ENCODE measurements at places on chromosomes 2 and 18.
A peak's percentile ranks its signal among the peaks of the same experiment; 100 is the strongest.

DNA sequence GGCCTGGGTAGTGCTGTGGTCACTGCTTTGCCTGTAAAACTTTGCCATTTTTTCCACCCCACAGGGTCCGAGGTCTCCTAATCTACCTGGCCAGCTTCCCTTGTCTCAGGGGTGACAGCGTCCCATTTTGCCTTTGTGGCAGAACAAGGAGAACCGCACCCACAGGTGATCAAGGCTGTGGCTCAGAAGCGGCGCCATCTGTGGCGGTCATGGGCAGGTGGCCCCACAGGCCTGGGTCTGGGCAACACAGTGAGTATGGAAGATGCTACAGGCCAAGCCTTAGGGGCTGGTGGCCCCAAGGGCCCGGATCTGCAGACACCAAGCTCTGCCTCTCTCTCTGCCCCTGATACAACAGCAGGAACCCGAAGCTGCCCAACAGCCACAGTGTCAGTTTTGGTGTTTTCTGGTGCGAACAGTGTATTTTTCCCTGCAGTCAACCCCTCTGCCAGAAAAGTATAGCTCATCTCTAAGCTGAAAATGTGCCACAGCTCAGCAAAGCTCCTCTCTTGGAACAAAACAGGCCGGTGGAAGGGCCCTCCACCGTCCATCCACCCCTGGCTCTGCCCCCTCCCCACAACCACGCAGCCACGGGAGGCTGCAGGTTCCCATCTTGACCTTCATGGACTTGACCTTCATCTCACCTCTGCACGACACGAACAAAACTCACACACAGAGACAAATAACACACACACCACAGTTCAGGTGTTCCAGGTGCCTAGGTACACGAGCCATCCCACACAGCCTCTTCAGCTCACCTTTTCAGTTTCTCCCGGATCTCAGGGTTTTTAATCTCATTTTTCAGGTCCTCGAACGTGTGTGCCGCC is 96.7 kb downstream of the PXDN start:
- no peak for DNase-seq

DNA sequence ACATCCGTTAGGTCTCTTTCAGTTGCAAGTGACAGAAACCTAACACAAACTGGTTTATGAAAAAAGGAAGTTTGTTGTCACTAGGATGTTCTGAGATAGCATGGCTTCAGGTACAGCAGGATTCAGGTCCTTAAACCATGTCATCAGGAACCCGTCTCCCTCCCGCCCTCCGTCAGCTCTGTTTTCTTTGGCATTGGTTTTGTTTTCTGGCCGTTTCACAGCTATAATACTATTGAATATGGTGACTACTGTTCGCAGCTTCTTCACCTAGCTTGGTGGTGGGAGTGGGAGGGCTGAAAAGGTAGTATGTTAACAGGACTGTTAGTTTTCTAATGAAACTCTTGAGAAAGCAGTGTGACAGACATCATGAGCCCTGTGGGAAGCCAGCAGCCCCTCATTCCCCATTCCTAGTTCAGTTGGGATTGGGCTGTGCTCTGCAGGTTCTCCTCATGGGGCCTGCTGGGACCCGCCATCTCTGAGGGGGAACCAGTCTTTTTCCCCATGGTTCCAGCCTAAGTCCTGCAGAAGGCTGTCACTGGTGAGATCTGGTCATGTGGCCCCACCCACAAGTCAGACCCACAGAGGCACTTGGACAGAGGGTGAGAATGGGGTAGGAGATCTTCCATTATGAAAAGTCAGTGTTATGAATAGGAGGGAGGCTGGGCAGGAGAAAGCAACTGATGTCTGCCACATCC is 12.1 kb downstream of the PTMA start:
- no peak for DNase-seq

DNA sequence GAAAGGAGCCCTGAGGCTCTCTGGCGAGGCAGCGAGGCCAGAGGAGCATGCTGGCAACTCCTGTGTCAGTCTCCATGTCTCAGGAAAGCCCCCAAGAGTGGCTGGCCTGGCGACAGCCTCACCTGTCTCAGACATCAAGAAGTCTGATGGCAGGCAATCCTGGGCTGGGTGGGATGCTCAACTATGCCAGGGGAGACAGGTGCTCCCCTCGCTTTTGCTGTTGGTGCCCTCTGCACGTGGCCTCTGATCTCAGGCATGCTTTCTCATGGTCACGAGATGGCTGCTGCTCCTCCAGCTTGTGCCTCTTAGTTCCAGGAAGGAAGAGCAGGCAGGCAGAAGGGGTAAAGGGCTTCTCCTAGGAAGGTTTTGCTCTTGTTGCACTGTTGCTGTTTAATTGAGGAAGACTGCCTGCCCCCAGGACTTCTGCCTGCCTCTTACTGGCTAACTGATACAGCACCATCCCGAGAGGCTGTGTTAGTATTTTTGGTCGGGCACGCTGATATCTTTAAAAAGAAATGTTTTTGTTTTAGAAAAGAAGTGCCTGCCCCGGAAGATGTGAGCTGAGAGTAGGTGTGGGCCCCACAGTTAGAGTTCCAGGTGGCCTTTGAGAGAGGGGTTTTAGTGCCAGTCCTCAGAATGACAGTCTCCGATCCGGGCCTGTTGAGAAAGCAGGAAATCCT is 344.8 kb upstream of the HS6ST1 start:
- no peak for DNase-seq

DNA sequence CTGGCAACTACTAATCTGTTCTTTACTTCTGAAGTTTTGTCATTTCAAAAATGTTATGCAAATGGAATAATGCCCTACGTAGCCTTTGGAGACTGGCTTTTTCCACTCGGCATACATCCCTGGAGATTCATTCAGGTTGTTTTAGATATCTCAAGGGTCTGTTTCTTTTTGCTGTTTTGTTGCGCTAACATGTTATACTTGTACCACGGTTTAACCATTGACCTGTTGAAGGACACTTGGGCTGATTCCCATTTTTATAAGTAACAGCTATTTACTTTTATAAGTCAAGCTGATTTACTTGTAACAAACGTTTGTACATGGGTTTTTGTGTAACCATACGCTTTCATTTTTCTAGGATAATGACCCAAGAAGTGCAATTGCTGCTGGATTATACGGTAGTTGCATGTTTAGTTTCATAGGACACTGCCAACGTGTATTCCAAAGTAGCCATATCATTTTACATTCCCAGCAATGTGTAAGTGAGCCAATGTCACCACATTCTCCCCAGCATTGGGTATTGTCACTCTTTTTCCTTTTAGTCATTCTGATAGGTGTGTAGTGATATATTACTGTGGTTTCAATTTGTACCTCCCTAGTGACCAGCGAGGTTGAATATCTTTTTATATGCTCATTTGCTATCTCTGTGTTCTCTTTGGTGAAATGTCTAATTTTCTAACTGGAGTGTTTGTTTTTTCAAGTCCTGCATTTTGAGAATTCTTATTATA is 36.5 kb upstream of the STAT4 start:
- no peak for DNase-seq

GRCh38 chr2:177314722-177315264 is 50.3 kb upstream of the NFE2L2 start:
- DNase-seq: no peak

DNA sequence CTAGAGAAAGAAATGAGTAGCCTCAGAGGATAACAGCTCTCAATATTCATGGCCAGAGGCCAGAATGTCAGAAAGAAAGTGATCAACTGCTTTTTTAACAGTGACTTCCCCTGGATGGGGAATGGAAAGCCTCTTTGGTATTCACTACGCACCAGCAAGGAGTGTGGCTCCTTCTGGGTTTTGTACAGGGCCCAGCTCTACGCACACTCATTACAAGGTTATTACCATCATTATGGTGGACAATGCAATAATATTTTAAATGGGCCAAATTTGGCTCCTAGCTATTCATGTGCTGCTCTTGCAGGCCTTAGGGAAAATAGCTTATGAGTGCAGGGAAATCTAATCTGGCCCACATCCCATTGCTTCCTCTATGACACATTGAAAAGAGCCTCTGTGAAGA is 1149.5 kb upstream of the FANCL start:
- no peak for DNase-seq

DNA sequence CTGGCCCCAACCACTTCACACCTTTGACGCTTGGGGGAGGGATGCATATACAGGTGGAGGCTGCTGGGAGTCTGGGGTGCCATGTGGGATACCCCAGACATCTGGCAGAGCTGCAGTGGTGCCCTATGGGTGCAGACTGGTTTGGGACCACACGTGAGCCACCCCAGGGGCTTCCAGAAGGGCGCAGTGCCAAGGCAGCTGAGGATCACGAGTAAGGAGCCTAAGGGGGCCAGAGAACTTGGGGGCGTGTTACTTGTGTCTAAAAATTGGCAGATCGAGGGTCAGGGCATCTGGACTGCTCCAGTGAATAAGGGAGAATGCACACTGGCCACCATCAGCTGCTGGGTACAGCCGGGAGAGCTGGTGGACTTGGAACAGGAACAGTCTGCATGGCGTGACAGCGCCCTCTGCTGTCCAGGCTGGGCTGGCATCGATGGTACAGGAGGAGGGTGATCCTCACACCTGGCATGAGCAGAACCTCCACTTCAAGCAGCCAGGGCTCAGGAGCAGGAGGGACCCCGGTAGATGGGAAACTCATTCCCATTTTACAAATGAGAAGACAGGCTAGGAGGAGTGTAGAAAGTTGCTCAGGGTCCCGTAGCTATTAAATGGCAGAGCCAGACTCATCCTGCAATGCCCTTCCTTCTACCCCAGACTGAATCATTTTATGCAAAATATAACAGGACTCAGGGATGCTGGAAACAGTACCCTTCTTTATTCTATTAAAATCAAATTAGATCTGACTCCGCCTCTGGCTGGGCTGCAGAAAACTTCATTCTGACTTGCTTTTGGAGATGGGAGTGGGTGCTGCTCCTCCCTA is 60.4 kb downstream of the ATOH8 start:
- peak; percentile 78 for DNase-seq

DNA sequence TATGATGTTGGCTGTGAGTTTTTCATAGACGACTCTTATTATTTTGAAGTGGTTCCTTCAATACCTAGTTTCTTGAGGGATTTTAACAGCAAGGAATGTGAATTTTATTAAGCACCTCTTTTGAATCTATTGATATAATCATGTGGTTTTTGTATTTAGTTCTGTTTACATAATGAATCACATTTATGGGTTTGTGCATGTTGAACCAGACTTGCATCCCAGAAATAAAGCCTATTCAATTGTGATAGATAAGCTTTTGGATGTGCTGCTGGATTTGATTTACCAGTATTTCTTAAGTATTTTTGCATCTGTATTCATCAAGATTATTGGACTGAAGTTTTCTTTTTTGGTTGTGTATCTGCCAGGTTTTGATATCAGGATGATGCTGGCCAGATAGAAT is 131.6 kb upstream of the SCN7A start:
- no peak for DNase-seq

DNA sequence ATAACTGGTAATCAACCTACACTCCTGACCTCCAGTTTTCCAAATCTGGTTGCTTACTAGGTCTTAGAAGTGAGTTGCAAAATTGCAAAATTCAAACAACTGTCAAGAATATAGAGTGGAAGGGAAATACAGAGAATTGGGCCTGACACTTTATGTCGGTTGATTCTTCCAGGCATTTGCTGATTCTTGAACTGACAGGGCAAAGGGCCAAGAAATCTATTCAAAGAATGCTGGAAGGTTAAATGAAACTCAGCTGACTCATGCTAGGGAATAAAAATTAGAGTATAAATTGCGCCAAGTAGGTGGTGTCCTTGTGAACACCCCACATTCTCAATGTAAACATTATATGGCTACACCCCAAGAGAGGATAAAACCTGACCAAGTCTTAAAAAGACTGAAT is 21.5 kb upstream of the ZSCAN30 start:
- DNase-seq: no peak

- no peak for DNase-seq
These were observed 14.8 kb upstream of the STEAP3 start for GRCh38 chr2:119208791-119209203.

DNA sequence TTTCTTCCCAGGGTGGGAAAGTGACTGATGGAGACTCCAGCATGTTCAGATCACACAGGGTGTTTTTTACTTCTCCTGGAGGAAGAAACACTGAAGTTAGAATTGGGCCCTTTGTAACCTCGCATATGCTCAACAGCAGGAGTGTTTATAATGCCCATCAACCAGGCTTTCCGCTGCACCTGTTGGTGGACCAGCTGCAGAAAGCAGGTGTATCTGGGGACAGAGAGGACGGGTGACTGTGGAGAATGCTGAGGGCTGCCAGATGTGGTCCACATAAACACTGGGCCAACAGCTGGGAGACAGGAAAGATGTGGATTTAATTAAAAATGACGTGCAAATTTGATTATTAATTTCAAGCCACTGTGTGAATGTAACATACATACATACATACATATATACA is 335.5 kb upstream of the SPRED2 start:
- DNase-seq: no peak

DNA sequence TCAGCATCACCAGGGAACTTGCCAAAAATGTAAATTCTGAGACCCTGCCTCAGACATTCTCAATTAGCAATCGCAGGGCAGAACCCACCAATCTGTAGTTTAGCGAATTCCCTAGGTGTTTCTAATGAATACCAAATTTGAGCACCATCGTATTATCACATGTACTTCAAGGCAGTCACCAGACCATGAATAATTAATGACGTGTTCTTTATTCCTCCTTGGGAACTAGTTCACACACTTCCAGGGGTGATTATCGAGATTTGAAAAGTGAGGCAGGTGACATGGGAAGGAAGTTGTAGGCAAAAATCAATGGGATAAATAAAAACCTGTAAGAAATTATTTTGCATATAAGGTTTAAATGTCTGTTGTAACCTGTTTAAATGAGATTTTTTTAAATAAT is 102.5 kb upstream of the CRIM1 start:
- no peak for DNase-seq

DNA sequence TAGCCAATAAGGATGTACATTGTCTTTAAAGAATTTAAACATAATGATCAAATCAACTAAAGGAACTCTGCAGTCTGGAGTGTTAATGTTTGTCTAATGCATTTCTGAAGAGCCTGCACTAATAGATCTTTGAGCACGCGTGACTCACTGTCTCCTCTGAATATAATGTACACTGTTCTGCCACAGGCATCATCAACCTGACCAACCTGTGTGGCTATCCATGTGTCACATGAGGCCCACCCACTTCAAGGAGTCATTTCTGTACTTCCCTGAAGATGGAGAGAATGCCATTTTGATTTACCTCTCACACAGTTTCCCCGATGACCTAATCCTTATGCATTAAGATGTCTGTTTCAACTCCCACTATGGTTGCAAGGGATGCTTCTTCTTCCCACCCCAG is 434.0 kb upstream of the SPHKAP start:
- DNase-seq: no peak

DNA sequence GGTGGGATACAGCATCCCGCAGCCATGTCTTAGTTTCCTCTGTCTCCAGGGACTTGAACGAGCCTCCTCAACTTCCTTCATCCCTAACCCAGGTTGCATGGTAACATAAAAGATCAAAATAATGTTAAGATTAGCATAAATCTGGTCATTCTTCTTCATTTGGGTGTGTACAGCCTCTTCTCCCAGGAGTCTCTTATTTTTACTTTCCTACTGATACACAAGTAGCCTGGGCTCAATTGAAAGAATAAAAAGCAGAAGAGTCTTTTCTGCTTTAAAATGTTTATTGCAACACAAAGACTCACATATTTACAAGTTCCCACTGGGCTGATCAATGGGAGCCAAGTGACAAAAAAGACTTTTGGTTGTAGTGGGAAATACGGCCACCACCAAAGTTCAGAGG is 137.9 kb upstream of the PID1 start:
- DNase-seq: no peak
